ENCODE measurements at places on chromosomes 7 and 10.

- DNase-seq = no peak
Measured at GRCh38 chr10:112286837-112287818, 3.9 kb downstream of the TECTB start.

DNA sequence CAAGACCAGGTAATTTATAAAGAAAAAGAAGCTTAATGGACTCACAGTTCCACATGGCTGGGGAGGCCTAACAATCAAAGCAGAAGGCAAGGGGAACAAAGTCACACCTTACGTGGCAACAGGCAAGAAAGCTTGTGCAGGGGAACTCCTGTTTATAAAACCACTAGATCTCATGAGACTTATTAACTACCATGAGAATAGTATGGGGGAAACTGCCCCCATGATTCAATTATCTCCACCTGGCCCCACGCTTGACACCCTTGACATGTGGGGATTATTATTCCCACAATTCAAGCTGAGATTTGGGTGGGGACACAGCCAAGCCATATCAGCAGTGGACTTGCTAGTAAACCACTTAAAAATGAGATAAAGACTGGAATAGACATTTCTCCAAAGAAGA, 451.7 kb downstream of the DNAJB9 start:
- DNase-seq = no peak

GRCh38 chr10:29136411-29136810, 152.5 kb upstream of the LYZL1 start:
- DNase-seq = no peak

DNA sequence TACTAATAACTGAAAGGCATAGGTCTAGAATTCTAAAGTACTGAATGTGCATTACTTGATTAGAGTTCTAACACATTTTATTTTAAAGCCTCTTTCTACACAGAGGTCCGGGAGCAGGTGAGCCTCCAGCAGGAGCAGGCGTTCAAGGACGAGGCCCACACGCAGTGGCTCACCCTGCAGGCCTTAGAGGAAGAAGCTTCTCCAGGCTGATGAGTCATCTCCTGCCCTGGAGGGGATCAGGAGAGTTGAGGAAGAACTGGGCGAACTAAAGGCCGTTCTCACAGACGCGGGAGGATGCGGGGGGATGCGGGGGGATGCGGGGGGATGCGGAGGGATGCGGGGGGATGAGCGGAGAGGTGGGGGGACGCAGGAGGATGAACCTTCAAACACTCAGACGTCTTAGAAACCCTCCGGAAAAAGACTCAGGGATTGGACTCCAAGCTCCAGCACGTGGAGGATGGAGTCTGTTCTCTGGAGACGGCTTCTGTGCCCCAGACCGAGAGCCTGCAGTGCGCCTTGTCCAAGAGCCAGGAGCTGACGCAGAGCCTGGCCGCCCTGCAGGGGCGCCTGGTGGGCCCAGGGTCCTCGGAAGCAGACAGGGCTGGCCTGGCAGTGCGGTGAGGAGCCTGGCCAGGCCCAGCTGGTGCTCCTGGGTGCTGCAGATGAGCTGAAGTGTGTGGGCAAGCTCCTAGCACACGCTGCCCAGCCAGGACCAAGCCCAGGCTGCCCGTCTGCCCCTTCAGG, 433.7 kb upstream of the TPK1 start:
- no peak for DNase-seq

Measured in CD4-positive, alpha-beta T cell treated with Interleukin-17A for 1 hour (primary cell).